ENCODE measurements at places on chromosomes 1 and 21.

DNA sequence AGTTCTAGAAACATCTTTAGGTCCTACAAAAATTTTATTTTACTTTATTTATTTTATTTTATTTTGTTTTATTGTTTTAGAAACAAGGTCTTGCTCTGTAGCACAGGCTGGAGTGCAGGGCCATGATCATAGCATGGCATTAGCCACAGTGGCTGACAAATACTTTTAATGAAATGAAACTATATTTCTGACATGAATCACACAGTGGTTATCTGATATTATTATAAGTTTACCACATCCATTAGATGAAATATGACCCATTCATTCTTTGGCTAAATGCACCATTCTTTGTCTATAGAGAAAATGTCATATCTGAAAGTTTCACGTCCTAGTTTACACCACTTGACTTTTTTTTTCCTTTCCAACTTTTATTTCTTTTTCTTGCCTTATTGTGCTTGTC lies 613.4 kb upstream of the ADAMTS5 start:
- no peak for DNase-seq

GRCh38 chr1:10471411-10472219 lies 714 bp downstream of the DFFA start:
- no peak for DNase-seq

GRCh38 chr1:204480515-204480914 lies 14.1 kb downstream of the PIK3C2B start:
- no peak for DNase-seq

DNA sequence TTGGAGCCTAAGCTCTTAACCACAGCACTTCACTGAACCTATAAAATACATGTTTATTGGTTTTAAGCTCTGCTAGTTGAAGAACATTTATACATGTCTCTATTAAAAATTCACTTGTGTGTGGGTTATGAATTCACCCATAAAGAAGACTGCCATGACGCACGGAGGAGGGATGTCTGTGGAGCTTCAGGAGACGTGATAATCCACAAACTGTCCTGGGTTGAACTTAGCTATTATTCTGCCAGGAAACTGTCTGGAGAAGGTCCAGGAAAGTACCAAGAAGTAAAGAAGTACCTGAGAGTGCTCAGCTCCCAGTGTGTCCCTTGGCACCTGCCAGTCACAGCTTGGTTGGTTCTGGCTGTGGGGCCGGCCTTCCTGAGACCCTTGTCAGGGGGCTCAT lies 56.3 kb downstream of the DDR2 start:
- DNase-seq: no peak

DNA sequence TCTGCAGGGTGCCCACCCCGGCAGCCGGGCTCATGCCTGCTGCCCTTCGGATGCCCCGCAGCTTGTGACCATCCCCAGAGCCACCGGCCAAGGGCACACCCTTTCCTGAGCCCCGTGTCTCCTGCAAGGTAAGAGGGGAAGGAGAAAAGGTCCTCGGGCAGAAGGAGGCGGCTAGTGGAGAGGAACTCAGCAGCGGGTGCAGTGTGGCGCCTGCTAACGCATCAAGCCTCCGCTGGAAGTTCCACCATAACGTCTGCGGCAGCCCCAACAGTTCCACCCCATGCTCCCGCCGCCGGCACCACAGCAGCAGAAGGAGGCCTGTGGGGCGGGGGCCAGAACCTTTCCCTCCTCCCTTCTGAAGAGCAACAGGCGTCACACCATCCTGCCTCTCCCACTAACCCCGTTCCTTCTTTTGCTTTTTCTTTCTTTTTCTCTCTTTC lies 990 bp downstream of the VWA5B1 start:
- DNase-seq: no peak

All from stimulated activated CD8-positive, alpha-beta memory T cell treated with anti-CD3 and anti-CD28 coated beads, Interleukin-4, amount 100 ng/mL, for 1 hour (primary cell).